Activated CD4-positive, alpha-beta T cell treated with anti-CD3 and anti-CD28 coated beads, Interleukin-10, Interleukin-2, amounts not matched to agents 100 ng/mL and 50 ng/mL, durations not matched to agents 16 hours and 8 hours (primary cell): ENCODE measurements at places on chromosomes 4 and X.

- DNase-seq = no peak
These were observed 69.8 kb downstream of the ARHGAP24 start for GRCh38 chr4:85544751-85545150.

DNA sequence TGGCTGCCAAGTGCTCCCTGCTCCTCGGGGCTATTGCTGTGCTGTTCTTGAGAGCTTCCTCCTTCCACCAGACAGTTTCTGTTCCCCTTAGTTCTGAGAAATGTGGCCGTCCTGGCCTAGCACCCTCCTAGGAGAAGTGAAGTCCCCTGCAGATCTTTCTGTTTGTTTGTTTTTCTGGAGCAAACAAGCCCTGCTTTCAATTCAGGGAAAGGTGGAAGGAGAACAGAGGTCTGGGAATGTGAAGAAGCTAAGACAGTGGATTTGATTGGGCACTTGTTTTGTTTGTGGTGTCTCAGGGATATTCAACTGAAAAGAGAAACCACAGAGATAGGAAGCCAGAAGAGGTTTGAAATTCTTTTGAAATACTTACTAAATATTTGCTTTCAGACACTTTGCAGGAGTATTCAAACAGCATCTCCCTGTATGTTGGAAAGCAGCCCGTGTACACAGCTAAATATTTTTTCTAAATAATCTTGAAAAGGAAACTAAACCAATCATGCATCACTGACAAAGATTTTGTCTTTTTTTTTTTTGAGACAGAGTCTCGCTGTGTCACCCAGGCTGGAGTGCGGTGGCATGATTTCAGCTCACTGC, 36.5 kb upstream of the PPM1K start:
- DNase-seq = peak; percentile 55

GRCh38 chrX:24682739-24683432, 10.8 kb upstream of the POLA1 start:
- DNase-seq = peak; percentile 82

GRCh38 chr4:44086753-44087152, 361.9 kb downstream of the KCTD8 start:
- DNase-seq = no peak

DNA sequence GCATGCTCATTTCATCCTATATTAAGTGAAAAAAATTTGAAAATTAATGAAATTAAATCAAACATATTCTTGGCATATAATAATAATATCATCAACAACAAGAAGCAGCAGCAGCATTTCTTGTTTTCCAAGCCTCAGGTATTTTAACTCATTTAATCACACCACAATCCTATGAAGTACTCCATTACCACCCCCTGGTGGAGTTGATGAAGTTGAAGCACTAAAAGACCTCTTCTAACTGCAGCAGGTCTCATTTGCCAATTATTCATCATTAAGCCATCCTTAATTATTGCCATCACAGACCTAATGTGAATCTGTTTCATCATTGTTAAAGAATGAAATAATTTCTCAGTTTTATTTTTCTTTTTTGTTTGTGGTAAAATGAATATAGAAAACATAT, 801.4 kb upstream of the GRID2 start:
- no peak for DNase-seq

DNA sequence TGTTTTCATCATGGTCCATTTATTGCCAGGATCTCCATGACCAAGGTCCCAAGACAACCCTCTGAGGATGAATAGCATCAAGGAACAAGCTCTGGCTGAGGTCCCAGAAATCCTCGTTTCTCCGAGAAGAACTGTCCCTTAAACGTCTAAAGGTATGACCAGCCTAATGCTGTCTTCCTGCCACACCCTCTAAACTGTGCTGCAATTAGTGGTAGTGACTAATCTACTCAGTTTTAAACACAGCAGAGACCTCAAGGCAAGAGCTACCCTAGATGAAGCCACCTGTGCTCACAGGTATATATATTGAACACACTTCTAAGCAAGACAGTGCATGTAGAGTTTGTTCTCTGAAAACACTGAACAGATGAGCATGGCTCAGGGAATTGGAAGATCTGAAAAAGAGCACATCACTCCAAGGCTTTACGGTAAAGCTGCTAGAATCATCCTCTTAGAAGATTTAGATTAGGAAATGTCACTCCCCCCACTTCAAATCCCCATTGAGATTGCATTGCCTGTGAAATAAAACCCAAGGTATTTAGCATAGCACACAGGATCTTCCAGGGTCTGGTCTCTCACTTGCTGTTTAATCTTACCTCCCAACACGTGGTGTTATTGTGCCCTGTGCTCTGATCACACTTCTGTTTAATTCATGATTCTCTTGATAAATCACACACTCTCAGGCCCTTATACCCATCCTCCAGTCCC, 173.9 kb upstream of the VCX3A start:
- no peak for DNase-seq
